ENCODE measurements at places on chromosomes 1 and 21.
A peak's percentile ranks its signal among the peaks of the same experiment; 100 is the strongest.

- no peak for DNase-seq
Measured at GRCh38 chr21:28871388-28872010, 121.2 kb downstream of the LTN1 start.

DNA sequence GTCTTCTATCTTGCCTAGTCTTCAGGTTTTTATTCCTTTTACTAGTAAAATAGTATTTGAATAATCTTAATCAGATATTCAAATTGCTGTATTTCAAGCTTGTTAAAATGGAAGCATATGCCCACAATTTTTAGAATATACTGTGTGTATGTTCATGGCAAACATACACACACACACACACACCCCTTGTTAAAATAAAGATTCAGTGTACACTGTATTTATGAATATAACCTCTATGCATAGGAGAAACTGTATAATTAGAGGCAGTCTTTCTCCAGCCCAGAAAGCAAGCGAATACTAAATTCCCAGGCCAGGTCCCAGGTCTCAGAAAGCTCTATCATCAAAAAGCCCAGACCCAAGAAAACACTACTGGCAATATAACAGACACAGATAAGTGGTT, 57.8 kb downstream of the JAK1 start:
- no peak for DNase-seq

GRCh38 chr1:227318853-227319607, 738 bp upstream of the CDC42BPA start:
- DNase-seq: no peak

DNA sequence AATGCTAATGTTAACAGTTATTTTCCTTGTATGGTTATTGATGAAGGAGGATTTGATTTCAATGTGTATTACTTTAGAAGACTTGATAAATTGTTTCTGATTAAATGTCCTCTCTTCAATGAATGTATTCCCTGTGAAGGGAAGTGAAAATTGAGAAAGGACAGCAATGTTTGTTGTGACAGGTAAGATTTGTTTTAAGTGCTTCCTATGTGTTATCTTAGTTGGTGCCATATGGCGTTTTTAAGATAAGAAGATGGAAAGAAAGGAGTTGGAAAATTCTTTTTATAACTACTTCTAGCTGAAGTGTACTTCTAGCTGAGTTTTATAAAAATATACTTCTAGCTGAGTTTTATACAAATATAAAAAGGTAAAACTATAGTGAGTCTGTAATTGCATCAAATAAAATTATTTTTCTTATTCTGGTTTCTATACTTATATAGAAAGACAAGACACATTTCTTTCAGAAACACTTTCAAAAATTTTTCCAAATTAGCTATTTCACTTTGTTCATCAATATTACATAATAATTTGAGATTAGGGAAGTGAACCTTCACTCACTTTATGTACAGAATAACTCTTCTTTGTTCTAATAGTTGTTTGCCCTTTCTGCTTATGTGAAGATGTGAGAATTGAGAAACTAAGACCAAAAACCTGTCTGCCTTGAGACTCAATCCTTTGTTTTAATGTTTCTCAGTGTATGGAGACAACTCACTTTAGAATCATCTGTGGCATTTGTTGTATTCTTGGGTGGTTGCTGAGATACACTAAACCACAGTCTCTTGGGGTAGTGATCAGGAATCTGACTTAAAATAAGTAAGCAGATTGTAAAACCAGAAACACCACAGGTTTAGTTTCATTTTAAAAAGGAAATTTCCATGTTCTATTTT, 382.9 kb upstream of the B3GALT2 start:
- no peak for DNase-seq

GRCh38 chr1:245730801-245731200, 576.0 kb downstream of the KIF26B start:
- no peak for DNase-seq

GRCh38 chr21:35227786-35228185, 178.7 kb upstream of the RUNX1 start:
- DNase-seq: no peak

- DNase-seq: no peak
Measured at GRCh38 chr1:116737855-116738321, 16.3 kb upstream of the CD2 start.

- DNase-seq: no peak
Measured at GRCh38 chr1:190615818-190616217, 138.2 kb upstream of the BRINP3 start.

- peak; percentile 73 for DNase-seq
Measured at GRCh38 chr1:43881415-43881814, 52.2 kb upstream of the ARTN start.

DNA sequence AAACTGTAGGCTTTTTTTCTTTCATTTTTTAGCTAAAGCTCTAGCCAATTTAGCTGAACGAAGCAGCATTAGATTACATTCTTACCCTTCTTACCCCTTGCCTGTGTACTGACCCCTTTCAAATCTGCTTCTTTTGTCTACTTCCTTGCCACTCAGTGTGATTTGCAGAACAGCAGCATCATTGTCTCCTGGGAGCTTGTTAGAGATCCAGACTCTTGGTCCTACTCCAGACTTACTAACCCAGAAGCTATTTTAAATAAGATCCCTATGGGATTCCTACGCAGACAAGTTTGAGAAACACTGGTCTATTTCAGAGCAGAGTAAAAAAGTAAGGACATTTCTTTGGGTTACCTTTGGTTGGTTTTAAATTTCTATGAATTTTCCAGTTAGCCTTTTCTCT, 13.8 kb downstream of the LRRC39 start:
- DNase-seq: no peak

GRCh38 chr1:184017306-184017705, 20.2 kb downstream of the COLGALT2 start:
- no peak for DNase-seq

GRCh38 chr1:90192408-90192807, 197.5 kb downstream of the ZNF326 start:
- DNase-seq: no peak

DNA sequence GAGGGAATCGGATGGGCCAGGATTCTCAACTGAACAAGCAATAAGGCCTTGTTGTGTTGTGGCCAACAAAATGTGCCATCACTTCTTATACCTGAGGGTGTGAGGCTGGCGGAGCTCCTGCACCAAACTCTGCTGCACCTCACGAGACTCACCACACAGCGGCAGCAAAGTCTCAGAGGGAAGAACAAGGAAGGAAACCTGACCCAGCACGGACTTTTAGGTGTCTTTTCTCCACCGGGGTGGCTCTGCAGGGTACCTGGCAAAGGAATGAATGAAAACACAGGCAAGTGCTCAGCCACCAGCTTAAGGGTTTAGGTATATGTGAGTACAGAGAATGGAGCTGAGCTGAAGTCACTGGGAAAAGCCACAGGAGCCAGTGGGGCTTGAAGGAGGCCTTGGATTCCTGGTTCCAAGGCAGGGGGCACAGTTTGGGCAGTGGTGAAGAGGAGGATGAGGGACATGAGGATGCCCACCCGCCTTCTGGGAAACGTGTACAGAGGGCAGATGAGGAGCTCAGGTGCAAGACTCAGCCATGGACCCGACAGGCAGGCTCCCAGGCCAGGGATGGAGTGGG, 31.1 kb upstream of the HSD3B1 start:
- DNase-seq: no peak

- DNase-seq: peak; percentile 52
Measured at GRCh38 chr1:92858564-92859399, 26.9 kb downstream of the RPL5 start.

DNA sequence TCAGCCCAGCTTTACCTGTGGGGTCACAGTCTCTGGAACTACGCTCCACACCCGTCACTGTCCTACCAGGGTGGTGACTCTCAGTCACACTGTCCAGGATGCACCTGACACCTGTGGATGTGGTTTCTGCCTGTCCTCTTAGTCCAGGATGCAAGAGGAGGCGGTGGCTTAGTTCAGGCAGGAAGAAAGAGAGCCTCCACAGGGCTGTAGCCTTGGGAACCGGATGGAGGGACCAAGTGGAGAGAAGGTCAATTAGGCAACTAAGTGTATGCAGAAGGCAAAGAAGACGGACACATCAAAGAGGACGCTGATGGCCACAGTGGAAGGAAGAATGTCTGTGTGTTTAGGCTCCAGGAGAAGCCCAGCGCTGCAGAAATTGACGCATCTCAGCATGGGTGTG, 153.9 kb upstream of the IRF2BP2 start:
- DNase-seq: no peak

GRCh38 chr1:247646867-247647266, 32.7 kb downstream of the OR13G1 start:
- DNase-seq: no peak

DNA sequence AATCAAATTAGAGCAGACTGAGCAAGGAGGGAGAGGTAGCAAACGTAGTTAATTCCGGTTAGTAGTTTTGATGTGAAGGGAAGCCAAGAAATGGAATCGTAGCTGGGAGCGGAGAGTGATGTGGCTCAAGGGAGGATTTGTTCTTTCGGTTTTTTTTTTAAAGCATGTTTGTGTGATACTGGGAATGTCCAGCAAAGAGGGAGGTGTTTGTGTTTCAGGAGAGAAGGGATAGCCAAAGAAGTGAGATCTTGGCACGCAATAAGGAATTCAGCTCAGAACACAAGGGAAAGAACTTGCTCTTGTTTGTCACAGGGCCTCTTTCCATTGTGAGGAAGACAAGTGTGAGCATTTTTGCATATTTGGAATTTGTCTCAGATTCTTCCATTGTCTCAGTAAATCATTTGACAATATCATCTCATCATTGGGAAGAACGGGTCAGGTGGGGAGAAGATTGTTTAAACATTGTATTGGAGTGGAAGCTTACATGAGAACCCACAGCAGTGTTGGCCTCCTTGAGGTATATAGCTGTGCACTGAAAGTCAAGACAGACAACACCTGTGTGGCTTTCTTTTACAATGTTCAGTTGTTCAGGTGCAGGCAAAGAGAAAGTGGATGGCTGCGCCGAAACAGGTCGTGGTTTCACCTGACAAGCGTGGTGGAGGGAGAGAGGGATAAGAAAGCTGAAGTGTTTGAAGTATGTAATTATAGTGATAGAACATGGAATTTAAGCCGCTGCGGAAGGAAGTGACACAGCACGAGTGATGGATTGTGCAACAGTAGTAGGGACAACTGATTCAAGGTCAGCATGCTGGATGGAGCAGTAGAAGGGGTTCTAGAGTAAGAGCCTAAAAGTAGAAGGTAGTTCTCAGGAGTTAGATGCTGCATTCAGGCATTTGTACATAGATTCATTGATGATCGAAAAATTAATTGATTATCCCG, 25.4 kb downstream of the FMN2 start:
- DNase-seq: no peak

DNA sequence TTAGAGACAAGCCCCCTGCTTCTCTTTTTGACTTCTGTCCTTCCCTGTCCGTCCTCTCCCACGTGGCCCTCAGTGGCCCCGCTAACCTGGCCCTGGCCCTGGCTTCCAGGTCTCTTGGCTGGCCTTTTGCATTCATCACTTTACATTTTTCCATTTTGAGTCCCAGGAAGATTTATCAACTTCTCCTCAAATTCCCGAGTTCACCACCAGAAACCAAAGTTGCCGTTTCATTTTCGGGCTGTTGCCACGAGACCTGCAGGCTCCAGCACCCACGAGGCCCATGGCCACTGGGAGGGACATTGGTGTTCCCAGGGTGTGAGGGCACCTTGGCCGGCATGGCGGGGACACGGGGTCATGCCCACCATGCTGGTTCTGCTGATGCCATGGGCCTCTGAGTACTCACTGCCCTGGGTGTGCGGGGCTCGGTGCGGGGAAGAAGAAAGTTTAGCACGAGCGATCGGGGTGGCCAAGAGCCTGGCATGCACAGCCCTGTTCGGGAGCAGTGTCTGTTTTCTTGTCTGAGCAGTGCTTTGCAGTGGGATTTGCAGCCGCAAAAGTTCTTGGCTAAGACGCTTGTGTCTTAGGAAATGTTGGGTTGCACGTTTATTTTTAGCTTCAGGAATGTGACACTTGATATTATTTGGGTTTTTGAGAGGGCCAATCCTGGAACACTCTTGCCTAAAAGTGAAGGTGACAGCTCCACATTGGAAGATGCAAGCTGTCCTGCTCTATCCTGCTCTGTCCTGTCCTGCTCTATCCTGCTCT, 40.4 kb upstream of the ADARB1 start:
- no peak for DNase-seq

DNA sequence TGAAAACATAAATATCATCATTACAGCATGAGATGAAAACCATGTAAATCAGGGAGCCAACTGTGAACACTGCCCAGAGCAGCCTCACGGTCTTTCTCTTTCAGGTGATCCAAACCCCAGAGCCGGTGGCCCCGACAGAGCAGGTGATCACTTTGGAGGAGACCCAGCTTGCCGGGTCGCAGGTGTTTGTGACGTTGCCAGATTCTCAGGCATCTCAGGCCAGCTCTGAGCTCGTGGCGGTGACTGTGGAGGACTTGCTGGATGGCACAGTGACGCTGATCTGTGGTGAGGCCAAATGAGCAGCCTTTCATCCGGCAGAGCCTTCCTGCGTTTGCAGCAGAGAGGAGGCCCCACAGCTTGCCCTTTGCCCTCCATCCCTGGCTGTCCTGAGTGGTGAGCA, 37.2 kb upstream of the EPHA8 start:
- DNase-seq: no peak

DNA sequence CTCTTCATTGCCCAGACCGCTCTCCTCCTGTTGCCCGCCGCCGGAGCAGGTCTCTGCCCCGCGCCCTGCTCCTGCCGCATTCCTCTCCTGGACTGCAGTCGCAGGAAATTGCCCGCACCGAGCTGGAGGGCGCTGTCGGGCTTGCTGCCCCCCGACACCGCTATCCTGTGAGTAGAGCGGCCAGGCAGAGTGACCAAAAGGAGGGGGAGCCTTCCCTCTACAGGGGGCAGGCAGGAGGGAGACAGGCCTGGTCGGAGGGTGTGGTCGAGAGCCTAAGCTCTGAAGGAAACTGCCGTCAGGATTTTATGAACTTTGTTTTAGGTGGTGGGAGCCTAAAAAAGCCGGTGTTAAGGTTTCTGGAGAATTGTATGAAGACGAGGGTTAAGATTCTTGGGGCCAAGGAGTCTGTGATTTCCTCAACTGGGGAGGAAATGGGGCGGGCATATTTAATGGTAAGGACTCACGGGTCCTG, 517 bp downstream of the LRIG2 start:
- no peak for DNase-seq

GRCh38 chr1:84382127-84382526, 16.2 kb upstream of the DNASE2B start:
- no peak for DNase-seq

DNA sequence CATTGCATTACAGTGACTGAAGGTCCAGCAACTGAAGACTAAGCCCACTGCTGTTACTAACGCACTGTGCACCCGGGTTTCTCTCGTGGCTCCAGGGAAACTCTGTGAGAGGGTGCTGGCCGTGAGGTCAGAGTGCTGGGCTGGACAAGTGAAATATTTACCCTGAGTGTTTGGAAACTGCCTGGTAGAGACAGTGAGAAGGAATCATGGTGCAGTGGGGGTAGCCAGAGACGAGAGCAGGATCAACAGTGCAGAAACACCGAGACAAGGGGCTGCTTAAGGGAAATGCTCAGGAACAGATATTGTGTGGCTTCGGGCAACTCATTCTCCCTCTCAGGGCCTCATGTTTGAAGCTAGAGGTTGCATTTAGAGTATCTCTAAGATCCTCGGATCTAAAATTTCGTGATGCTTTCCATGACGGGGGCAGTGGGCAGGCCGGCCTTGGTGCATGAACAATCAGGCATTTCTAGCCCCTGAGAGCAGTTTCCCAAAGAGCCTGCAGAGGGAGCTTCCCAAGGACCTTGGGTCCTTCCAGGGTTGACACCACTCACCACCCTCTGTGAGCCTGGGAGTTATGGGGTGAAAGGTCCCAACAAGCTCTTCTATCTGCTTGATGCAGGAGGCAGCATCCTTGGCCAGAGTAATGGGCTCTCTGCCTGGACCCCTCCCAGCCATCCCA, 9.7 kb downstream of the CD2 start:
- peak; percentile 12 for DNase-seq
